ENCODE measurements at places on chromosomes 2 and 18. TPM values are rescaled to one million over a fixed set of nuclear protein-coding genes. Genes with fewer than 3 reads are reported as not detected.

The CCDC121 gene
- 2.1 TPM for total RNA-seq

The CPLX4 gene
- not detected for total RNA-seq

The OTX1 gene
- total RNA-seq: 0.12 TPM

The PROC gene
- total RNA-seq: not detected

The TM4SF20 gene
- total RNA-seq: 0.23 TPM

The MEX3C gene
- 29.3 TPM for total RNA-seq

The LRRTM4 gene
- total RNA-seq: not detected

The RTP5 gene
- not detected for total RNA-seq

The MDH1B gene
- total RNA-seq: 0.83 TPM

The TEX44 gene
- not detected for total RNA-seq

The CRYGB gene
- not detected for total RNA-seq

The UGT1A3 gene
- not detected for total RNA-seq

The DSC3 gene
- total RNA-seq: 0.38 TPM

The ERICH2 gene
- not detected for total RNA-seq

The ACKR3 gene
- total RNA-seq: 45.9 TPM

The CRYGC gene
- not detected for total RNA-seq

The NT5C1B gene
- not detected for total RNA-seq

The GREB1 gene
- total RNA-seq: 2.1 TPM

The TYMS gene
- 14.7 TPM for total RNA-seq

The ST8SIA5 gene
- total RNA-seq: not detected

The COL6A3 gene
- total RNA-seq: 1,351 TPM

The CAPN13 gene
- total RNA-seq: not detected

The SLC5A7 gene
- total RNA-seq: not detected

The SKOR2 gene
- not detected for total RNA-seq

The LDLRAD4 gene
- total RNA-seq: 0.45 TPM

The STPG4 gene
- total RNA-seq: 0.23 TPM

The SCRN3 gene
- 23.3 TPM for total RNA-seq

The SNED1 gene
- 80.4 TPM for total RNA-seq

The RAPGEF4 gene
- total RNA-seq: 0.90 TPM

The CYP27A1 gene
- 25.6 TPM for total RNA-seq

The PLB1 gene
- 0.23 TPM for total RNA-seq

The FSIP2 gene
- 0.08 TPM for total RNA-seq

The PTH2R gene
- not detected for total RNA-seq

The RASGRP3 gene
- total RNA-seq: 4.1 TPM

The ERFE gene
- 0.82 TPM for total RNA-seq

The RNF125 gene
- 0.35 TPM for total RNA-seq
